ENCODE measurements at places on chromosomes 4 and X.

DNA sequence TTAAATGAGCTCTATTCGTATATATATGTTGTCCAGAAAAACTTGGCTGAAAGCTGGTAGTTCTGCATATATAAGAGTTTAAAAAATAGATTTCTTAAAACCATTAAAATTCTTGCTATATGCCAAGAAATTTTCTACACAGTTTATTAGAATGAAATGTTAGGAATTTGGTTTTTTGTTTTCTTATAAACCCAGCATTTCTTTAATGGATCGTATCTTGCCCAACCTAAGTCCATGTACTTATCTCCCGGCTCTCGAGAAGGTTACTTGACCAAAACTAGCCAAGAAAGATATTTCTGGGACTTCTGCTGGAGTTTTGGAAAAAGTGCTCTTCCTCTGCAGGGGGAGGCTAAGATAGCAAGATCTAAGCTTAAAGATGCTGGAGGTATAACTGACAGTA lies 4.7 kb upstream of the ASB5 start:
- no peak for DNase-seq

DNA sequence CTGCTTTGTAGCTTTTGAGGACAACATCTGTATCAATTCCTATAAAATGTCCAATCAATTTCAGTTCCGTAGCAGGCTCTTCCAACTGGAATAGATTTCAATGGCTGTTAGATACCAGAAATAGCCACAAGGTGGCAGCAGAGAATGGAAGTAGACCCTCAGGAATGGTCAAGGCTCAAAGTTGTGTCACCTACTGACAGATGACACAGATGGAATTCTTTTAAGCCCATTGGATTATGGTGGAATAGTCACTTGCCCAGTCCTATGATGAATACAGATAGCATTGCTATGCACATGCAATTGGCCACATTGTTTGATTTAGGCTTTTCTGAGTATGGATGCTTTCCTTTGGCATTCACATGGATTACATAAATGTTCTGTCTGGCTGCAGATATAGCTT lies 130.4 kb upstream of the RADX start:
- DNase-seq, result peak; percentile 59

GRCh38 chr4:118760092-118760491 lies 74.9 kb downstream of the METTL14 start:
- no peak for DNase-seq

GRCh38 chrX:131633285-131633917 lies 89.5 kb downstream of the OR13H1 start:
- DNase-seq, result peak; percentile 56

- peak; percentile 39 for DNase-seq
These were observed 19.2 kb downstream of the RASGEF1B start for GRCh38 chr4:81452452-81453006.

GRCh38 chr4:114088481-114088880 lies 109.0 kb upstream of the ARSJ start:
- DNase-seq, result peak; percentile 9

Data from choroid plexus epithelial cell (primary cell).